RPMI7951 (cell line): ENCODE measurements at places on chromosomes 12 and 14.

GRCh38 chr14:73428353-73428824, 30.0 kb downstream of the NUMB start:
- no peak for DNase-seq

- DNase-seq = peak; percentile 29
Observed at GRCh38 chr12:23098517-23098916, 473.5 kb downstream of the ETNK1 start.

GRCh38 chr14:78228702-78229327, 58.6 kb downstream of the NRXN3 start:
- DNase-seq = no peak

- no peak for DNase-seq
Observed at GRCh38 chr14:71780075-71780474, 152.2 kb upstream of the RGS6 start.

DNA sequence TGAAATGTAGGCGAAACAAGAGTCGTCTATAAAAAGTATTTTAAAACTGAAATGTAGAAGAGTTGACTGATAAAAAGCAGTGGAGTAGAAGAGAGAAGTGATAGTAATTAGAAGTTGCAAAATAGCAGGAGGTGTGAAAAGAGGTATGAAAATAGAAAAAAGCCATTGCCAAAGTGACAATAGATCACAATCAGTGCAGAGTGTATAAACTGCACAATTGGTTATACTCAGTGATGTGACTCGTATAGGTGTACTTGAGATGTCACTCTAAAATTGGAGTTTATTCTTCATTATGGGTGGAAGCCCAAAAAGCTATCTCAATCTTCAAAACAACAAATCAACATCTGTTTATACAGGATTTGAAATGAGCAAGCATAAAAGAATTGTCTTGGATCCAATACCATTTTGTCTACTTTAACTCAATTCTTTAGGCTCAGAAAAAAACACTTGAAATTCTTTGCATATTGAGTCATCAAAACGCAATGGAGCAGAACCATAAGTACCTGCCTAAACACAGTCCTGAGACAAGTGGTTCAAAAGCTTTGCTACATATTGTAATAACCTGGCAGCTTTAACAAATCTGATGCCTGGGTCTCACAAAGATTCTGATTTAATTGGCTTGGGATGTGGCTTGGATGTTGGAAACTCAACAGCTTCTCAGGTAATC, 8.8 kb downstream of the IKBIP start:
- DNase-seq = peak; percentile 63

- DNase-seq = no peak
Observed at GRCh38 chr14:29518335-29518734, 409.3 kb downstream of the PRKD1 start.

GRCh38 chr14:57087841-57088240, 180.9 kb downstream of the EXOC5 start:
- no peak for DNase-seq

GRCh38 chr14:44657203-44657602, 150.1 kb upstream of the FSCB start:
- DNase-seq = no peak

GRCh38 chr12:1099158-1099557, 108.1 kb downstream of the ERC1 start:
- no peak for DNase-seq

GRCh38 chr12:65673732-65674131, 150.6 kb upstream of the HMGA2 start:
- peak; percentile 53 for DNase-seq

DNA sequence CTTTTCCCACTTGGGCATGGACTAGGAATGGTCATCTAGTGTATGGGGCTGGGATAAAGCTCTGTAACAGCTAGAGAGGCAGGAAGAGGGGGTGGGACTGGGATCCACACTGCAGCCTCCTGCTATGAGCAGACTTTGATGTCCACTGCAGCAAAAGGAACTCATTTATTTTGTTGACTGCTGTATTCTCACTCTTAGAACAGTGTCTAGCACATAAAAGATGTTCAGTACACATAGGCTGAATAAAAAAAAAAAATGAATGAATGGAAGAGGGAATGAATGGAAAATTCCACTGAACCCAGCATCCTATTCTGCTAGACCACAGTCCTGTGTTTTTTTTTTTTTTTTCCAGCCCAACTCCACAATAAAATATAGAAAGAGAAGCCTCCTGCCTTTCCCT, 106.2 kb upstream of the NOS1 start:
- no peak for DNase-seq

- no peak for DNase-seq
Observed at GRCh38 chr12:6316921-6317692, 6.6 kb downstream of the PLEKHG6 start.

GRCh38 chr12:4939418-4940023, 29.8 kb downstream of the KCNA1 start:
- DNase-seq = no peak

DNA sequence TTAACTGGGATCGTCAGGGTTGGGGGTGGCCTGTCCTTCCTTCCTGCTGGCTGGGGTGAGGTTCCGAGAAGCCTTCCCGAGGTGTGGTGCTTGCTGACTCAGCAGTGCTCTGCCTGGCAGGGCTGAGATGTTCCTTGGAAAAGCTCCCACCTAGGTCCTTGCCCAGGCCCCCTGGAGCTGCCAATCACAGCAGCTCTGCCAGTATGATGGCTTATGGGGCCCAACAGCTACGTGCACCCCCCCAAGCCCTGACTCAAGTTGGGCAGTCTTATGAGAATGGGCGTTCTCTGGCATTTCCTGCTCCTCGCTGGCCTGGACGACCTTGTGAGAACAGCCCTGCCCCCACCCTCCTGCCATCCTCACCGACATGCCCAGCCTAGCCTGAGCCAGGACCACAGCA, 292.2 kb upstream of the CRY1 start:
- no peak for DNase-seq

GRCh38 chr12:113844495-113845210, 121.5 kb downstream of the RBM19 start:
- DNase-seq = no peak

- no peak for DNase-seq
Observed at GRCh38 chr14:99380991-99381687, 99.5 kb downstream of the SETD3 start.

GRCh38 chr12:54749191-54749818, 101.1 kb upstream of the DCD start:
- DNase-seq = peak; percentile 30

GRCh38 chr14:50649691-50650090, 18.4 kb downstream of the SAV1 start:
- DNase-seq = no peak

GRCh38 chr12:70227911-70228310, 15.3 kb upstream of the CNOT2 start:
- no peak for DNase-seq

DNA sequence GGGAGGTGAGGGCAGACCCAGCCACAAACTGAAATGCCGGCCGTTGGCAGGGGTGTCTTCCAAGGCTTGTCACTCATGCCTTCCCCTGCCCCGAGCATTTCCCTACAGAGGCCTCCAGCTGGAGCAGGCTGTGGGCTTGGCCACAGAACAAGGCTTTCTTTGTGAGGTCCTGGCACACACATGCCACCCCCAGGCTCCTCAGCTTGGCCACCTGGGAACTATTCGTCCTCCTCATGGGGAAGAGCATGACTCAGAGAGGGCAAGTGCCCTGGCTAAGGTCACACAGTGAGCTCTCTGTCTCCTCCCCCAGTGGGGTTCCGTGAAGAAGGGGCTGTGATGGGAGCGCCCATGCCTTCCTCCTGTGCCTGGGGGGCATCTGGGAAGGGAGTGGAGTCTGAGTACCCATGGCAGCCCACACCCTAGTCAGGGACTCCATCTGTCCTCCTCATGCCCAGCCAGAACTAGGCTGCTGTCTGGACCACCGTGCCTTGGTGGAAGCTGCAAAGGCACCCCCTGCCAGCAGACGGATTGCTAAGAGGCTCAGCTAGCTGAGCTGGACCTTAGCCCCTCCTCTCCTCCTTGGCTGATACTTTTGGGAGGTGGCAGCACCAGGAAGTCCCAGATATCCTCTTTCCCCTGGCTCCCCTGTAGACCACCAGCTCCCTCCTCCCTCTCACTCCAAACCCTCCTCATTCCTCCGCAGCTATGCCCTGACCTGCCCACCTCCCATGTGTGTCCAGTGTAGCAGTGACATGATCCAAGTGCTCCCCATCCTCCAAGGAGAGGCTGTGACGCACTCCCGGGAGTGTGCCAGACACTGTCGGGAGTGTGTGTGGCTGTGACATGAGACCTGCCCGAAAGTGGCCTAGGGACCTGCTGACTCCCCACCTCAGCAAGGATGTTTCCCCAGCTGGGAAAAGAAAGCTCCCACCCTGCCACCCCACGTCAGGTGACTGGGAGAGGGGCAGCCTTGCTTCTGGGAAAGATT, 21.4 kb downstream of the ABCB9 start:
- peak; percentile 99 for DNase-seq

GRCh38 chr12:111532751-111533150, 66.4 kb downstream of the ATXN2 start:
- no peak for DNase-seq

- no peak for DNase-seq
Observed at GRCh38 chr12:89180496-89180895, 171.8 kb downstream of the DUSP6 start.

DNA sequence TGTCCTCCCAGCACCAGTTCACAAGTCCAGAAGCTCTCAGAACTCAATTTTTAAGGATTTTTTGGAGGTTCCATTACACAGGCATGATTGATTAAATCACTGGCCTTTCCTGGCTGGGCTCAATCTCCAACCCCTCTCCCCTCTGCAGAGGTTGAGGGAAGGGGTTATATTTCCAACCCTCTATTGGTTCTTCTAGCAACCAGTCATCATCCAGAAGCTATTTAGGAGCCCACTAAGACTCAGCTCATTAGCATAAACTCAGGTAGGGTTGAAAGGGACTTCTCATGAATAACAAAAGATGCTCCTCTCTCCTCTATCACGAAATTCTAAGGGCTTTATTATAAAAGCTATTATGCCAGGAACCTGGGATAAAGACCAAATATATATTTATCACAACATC, 41.5 kb downstream of the SPPL3 start:
- DNase-seq = no peak

DNA sequence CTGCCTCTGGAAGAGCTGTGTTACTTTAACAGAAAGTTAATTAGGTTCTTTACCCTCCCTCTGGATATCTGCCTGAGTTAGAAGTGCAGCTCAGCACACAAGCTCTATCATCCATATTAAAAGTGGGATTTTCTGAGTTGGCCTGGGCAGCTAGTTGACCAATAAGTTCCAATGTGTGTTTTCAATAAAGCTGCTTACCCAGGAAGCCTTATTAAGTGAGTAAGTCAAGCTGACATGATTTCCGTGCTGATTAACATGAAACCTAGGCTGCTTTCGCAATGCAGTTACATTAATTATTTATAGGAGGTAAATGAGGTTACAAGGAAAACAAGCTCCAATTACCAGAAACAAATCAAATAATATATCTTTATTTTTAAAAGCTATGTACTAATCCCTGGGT, 4.8 kb downstream of the NEUROD4 start:
- DNase-seq = no peak
